Stimulated activated CD4-positive, alpha-beta T cell treated with anti-CD3 and anti-CD28 coated beads, Interleukin-4, amount 100 ng/mL, for 1 hour (primary cell): ENCODE measurements at places on chromosomes 6 and 20.

GRCh38 chr20:54535033-54535432 lies 59.6 kb downstream of the DOK5 start:
- no peak for DNase-seq

- DNase-seq: no peak
Measured at GRCh38 chr6:144493035-144493910, 208.1 kb downstream of the UTRN start.

GRCh38 chr6:89118931-89119330 lies 1.1 kb upstream of the SRSF12 start:
- no peak for DNase-seq

DNA sequence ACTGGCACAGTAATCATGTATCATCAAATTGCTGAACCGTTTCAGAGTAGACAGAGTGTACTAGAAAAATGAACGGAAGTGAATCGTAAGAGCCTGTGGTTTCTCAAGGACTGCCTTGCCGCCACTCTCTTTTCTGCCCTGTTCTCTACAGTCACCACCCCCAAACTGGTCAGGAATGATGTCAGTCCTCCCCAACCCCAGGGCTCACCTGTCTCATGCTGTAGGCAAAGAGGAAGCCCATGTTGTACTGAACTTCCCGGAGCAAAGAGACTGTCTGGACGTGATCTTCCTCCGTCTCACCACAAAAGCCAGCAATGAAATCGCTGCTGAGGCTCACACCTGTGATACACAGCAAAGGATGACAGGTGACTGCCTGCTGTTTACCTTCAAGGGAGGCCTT lies 31.0 kb downstream of the CDK5RAP1 start:
- DNase-seq: peak; percentile 9

GRCh38 chr20:43994486-43995100 lies 79.9 kb downstream of the TOX2 start:
- DNase-seq: no peak

DNA sequence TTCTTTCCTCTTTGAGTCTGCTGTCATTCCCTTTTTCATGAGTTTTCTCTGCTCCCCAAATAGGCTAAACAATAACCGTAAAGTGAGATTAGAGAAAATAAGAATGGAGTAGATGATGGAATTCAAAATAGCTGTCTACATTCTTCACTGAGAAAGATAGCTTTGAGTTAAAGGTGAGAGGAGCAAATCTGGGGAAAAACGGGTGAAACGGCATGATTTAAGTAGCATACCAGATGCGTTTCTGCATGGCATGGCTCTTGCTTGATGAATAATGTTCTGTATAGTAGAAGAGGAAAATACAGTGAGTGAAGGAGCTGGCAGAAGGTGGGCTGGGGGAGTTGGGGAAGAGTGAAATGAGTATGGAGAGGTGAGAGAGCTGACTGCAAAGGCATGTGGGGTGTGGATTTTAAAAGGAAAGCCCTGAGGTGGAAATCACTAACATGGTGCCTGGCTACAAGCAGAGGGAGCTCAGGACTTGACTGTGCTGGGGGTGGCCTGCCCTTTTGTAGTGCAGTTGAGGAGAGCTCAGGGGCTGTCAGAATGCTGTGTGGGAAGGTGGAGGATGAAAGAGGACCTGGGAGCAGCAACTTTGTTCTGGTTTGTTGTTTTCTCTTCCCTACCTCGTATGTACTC lies 8.8 kb downstream of the BICRAL start:
- no peak for DNase-seq

DNA sequence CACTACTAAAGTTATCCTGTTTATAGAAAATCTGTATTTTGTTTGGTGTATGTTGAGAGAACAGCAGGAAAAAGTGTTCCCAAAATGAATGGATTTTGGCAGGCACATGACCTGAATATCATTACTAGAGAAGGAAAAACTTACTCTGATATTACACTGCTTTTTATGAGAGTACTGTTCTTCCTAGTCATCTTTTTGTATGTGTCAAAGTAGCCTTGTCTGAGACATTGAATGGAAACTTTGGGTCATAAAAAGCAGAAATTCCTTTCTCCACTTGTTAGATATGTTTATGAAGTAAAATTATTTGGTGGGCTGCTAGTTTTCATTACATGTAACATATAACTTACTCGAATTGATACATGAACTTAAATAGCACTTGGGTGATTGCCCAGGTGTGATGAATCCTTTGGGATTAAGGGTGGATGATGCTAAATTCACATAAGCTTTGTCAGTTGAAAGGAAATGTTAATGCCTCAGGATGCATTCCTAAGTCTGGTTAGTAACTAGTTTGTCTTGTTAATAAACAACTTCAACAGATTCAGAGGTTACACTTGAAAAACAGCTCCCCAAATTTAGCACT lies 206.7 kb downstream of the CENPW start:
- DNase-seq: no peak

DNA sequence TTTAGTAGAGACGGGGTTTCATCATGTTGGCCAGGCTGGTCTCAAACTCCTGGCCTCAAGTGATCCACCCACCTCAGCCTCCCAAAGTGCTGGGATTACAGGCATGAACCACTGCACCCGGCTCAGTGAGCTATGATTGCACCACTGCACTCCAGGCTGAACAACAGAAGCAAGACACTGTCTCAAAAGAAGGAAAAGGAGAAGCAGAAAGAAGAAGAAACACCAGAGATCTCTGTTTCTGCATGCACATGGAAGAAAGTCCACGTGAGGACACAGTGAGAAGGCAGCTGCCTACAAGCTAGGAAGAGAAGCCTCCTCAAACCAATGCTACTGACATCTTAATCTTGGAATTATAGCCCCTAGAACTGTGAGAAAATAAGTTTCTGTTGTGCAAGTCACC lies 16.0 kb downstream of the ECT2L start:
- no peak for DNase-seq

GRCh38 chr20:50376888-50377459 lies 133.2 kb upstream of the PTPN1 start:
- no peak for DNase-seq

- no peak for DNase-seq
Measured at GRCh38 chr20:16810216-16810615, 62.1 kb downstream of the OTOR start.

- no peak for DNase-seq
Measured at GRCh38 chr6:158773581-158774449, 45.4 kb downstream of the EZR start.

DNA sequence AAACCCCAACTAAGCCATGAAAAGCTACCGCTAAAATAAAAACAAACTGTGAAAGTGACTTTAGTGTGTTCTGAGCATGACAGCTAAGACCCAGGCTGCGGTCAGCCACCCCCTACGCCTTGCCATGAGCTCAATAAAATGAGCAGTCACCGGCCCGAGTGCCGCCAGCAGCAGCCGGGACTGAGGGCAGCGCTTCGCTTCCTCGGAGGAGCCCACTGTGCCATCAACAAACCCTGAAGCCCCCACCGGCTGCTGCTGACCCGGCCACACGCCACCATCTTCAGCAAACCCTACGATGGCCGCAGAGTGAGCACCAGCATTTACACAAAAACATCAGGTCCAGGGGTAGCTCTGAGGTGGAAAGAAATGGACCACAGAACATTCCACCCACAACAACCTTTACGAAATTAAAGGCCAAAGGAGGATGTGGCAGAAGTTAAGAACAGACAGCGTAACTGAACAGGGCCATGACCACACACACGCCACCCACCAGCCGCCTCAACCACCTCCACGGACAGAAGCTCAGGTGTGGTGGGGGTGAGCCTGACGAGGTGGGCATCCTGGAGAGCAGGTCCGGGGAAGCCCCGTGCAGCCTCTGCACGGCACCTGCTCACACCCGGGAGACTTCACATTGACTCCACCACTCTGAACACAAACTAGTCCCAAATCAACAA lies 67.0 kb downstream of the THBS2 start:
- DNase-seq: no peak

GRCh38 chr20:60053125-60053817 lies 95.0 kb downstream of the CDH26 start:
- DNase-seq: no peak

DNA sequence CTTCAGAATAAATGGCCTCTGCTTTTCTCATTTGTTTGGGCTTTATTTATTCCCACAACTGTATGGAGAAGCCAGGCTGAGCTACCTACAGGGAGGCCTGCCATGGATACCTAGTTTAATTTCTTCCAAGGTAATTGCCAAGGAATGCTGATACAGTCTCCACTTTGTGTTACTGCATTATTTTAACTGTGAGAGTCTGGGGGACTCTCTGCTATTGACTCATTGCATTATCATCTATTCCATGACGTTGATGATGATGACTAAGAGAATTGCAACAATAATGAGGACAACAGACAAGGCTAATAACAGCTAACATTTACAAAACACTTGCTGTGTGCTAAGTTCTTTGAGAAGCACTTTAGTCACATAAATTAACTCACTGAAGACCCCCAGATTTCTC lies 88.3 kb upstream of the COL21A1 start:
- no peak for DNase-seq

DNA sequence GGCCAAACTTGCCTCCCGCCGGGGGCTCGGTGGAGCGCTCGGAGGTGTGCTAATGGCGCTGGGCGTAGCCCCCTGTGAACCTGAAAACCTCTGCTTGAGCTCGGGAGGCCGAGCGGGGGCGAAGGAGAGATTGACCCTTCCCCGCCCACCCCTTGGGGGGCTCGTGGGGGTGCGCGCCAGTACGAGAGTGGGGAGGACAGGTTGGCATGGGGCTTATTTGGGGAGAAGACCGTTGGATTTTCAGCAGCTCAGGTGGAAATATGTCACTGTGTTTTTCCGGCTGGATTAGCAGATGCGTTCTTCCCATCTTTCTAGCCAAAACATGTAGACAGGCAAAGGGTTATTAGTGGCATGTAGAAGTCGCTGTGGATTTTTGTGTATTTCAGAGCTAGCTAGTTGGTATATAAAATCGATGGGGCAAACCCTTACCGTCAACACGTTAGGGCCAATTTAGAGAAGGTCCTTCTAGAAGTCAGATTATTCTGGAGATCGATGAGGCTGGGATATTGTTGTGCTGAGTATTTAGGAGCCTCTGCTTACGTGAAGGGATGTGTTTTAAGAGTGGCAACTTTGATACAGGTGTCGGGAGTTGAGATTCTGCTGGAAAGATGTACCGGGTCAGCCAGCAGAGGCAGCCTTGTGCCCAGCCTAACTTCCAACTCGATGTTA lies 525 bp downstream of the NCOA7 start:
- DNase-seq: peak; percentile 37

GRCh38 chr6:35911871-35912653 lies 8.8 kb downstream of the SRPK1 start:
- DNase-seq: no peak

DNA sequence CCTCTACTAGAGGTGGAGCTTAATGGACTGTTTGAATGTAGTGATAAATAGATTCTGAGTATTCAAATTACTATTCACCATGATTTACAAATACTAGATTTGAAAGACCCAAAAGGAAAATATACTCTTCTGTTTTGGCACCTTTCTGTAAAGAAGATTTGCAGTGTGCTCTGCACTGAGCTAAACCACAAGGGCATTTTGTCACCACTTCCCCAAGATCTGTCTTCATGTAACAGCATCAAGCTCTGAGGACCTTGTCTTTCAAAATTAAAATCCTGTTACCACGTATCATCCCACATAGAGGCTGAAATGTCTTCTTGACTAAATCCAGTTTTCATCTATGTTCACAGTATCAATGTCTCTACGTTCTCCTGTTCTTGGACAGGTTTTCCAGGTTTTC lies 3.3 kb upstream of the PGK2 start:
- no peak for DNase-seq

DNA sequence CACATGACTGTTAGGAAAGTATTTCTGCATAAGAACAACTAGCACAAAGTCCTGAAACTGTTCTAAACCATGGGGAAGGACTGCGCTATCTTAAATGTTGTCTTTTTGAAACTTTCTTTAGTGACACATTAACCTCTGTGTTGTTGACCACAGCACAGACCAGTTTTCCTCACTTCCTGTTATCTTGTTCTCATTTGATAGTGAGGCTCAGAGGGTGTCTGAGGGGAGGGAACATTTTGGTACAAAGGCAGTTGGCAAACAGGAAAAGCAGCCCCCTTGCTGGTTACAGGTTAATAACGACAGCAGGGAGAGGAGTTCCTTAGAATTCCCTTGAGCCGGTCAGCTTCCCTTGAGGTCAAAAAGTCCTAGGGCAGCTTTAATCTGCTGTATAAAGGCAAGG lies 143.5 kb upstream of the BMP2 start:
- no peak for DNase-seq

- DNase-seq: no peak
Measured at GRCh38 chr6:23137611-23138010, 568.2 kb downstream of the HDGFL1 start.

GRCh38 chr6:54601600-54602300 lies 244.8 kb upstream of the FAM83B start:
- DNase-seq: no peak

- DNase-seq: no peak
Measured at GRCh38 chr6:76124018-76124417, 51.6 kb upstream of the IMPG1 start.

DNA sequence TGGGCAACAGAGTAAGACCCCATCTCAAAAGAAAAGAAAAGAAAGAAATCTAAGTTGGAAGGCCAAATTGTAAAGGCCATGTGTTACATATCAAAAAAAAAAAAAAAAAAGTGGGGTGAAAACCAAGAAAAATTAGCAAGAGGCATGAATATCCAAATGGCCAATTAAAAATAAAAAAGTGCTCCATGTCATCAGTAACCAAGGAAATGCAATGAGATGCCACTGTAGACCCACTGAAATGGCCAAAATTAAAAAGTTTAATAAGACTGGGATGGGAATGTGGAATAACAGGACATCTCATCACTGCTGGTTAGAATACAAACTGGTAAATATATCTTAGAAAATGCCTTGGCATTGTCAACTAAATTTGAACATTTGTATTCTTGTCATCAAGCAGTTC lies 30.1 kb upstream of the BCLAF1 start:
- DNase-seq: no peak

DNA sequence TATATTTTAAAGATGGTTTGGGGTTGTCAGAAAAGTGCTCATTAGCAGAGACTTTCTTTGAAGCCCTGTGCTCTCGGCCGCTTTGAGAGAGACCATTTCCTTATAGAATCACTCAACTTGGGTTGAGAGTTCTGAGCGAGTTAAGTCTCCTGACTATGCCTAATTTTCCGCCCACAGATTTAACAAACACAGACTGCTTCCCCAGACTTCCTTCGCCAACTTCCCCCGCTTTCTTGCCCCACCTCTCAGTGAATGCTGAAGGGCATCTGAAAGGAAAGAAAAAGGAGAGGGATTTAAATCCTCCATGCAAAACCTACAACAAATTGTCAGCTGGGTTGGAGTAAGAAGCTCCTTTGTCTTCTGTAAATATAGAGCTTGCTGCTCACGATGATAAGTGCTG lies 224.0 kb downstream of the EYA2 start:
- DNase-seq: no peak

DNA sequence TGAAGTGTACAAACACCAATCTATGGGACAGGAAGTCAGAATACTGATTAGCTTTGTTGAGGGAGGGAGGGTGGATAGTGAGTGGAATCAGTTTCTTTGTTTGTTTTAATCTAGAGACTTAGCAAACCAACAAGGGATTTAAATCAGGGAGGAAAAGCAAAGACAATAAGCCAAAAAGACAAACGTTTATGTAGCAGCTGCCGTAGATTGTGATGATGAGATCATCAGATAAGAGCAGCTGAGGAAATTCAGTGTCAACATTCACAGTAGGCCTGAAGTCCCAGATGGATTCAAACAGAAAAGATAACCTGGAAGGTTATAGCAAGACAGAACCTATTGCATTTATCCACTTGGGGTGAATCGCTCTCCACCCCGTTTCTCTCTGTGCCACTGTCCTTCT lies 104.9 kb upstream of the SYNDIG1 start:
- no peak for DNase-seq
